ENCODE measurements at places on chromosomes 5 and 9.

DNA sequence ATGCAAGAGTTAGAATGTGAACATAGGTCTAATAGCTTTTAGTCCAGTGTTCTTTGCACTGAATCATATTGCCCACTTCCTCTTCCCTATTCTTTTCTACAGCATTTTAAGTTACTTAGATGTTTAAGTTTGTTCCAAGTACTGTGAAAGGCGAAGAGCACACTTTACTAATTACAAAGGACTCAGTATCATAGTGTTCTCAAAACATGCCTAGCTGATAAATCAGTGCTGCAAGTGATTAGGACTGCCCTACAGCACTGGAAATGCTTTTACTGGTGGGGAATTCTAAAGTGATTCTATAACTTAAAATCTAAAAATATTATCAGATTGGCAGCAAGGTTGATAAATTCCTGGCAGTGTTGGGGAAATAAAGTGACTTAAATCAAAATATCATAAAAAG is 177.9 kb upstream of the KCNN2 start:
- DNase-seq, result no peak

GRCh38 chr5:125883223-125883622 is 540.0 kb upstream of the GRAMD2B start:
- DNase-seq, result peak; percentile 81

GRCh38 chr5:30926218-30926617 is 267.3 kb upstream of the CDH6 start:
- DNase-seq, result no peak

- no peak for DNase-seq
Observed at GRCh38 chr5:177109810-177110209, 23.1 kb downstream of the FGFR4 start.

DNA sequence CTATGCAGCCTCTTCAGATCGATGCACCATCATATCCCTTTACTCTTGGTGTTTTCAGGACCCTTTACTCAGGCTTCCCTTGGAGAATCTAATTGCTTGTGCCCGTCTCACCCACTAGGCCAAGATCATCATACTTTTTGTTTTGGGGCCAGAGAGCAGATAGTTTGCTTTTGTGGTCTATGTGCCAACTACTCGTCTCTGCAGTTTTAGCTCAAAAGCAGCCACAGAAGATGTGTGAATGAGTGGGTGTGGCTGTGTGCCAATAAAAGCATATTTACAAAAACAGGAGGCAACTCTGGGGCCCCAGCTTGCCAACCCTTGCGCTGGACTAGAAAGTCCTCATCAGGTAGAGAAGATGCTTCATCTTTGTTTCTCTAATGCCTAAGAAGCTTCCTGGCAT is 216.8 kb downstream of the SEMA5A start:
- DNase-seq, result no peak

- no peak for DNase-seq
Observed at GRCh38 chr5:65141493-65141892, 340.2 kb downstream of the ADAMTS6 start.

GRCh38 chr9:73183917-73184861 is 32.5 kb downstream of the ANXA1 start:
- no peak for DNase-seq

GRCh38 chr5:172502969-172503368 is 48.6 kb upstream of the SH3PXD2B start:
- DNase-seq, result no peak

All from epithelial cell of prostate (primary cell).